ENCODE measurements at places on chromosomes 12 and 14.

DNA sequence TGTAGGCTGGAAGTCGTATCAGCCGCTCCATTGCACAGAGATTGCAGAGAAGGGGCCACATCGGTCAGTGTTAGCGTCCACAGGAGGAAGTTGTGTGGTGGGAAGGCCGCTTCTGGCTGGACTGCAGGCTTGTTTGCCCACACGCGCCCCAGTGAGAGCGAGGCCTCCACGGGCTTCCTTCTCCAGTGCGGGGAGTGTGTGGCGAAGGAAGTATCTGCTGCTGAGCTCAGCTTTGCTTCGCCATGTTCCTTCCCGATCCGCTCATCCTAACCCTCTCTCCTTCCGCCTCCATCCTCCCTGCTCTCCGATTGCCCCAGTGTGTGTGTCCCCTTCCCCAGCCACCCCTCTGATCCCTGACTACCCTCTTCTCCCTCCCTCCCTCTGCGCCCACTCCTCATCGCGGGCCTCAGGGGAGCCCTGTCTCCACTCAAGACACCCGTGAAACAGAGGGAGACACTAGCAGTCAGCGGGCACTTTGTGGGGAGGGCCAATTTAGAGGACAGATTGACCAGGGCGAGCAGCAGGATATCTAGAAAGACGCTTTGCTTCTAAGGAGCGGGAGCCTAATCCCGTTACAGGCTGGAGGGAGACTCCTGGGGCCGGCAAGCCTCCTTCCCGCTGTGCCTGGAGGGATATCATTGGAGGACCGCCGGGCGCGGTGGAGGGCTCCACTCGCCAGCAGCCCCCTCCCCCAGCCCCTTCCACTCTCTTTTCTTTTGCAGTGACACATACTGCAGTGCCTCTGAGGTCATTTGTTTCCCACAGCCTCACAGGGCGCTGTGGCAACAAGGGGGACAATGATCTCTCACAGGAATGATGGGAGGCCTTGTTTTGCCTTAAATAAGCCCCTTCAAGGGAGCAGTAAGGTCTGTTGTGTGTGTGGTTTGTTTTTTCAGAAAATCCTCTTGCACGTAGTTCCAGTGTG is 428.8 kb downstream of the ZFP36L1 start:
- DNase-seq = no peak

- DNase-seq = no peak
Observed at GRCh38 chr12:538731-539539, 79.2 kb downstream of the B4GALNT3 start.

DNA sequence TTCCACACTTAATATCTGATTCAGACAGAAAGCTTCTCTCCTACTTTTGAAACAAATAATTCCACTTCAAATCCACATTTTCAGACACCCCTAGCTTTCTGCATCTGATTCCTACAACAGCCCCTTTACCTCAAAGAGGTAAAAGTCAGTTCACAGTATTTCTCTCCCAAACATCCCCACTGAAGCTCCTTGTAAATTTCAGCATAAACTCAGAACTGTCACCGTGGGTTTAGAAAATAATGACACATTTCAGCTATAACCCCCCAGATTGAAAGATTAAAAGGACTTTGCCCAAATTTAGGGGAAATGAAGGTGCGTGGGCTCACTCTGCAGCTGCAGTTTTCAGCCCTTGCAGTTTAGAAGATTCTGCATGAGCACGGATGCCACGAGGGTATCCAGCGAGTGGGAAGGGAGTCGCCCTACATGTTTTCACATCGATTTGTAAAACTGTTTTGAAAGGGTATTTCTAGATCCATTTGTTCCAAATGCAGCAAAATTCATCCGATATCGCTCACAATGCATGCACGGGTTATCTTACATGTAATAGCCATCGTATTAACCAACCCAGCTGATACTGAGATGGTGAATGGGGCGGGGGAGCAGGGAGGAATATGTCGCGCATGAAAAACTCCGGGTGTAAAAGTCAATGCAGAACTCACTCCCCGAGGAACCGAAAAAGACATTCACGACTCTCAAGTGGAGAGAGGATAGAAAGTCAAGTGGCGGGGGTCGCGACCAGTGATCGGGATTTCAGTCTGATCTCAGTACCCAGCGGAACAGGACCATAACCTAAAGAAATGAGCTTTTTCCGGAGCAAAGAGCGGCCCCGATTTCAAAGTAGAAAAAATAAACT is 5.0 kb upstream of the CCND2 start:
- no peak for DNase-seq

DNA sequence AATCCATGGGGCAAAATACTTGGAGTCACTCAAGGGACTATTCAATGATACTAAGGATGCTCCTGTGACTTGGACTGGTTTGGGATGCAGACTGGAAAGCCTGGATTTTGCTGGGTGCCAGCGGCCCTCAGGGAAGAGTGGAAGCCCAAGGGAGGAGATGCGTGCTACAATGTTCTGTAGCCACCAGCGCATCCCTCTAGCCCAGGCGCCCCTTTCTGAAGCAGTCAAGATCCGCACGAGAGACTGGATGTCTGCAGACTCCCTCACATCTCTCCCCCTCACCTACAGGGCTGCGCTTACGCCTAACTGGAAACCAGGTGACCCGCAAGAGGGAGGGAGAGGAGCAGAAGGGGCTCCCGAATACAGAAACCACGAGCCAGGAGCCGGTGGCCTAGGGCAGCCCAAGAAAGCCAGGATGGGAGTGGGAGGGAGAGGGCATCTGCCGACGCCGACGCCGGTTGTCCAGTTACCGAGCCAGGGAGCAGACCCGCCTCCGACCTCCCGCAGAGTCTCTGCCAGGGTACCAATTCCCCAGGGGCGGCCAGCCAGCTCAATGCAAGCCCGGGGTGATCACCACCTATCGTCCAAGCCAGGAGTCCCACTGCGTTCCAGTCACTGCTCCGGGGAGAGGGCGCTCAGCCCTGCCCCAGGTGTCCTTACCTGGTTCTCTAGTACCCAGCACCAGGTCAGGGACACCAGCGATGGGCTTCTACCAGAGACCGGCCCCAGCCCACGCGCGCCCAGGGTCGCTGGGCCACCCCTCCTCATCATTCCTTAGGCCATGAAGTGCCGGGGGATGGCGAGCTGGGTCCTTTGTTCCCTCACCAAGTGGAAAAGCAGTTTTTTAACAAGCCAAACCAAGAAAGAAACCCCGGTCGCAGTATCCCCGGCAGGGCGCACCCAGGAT is 1.2 kb downstream of the NTN4 start:
- peak; percentile 2 for DNase-seq

- DNase-seq = no peak
Observed at GRCh38 chr12:12819221-12819620, 6.1 kb downstream of the DDX47 start.

GRCh38 chr12:64110864-64111263 is 111.2 kb downstream of the KICS2 start:
- DNase-seq = no peak

DNA sequence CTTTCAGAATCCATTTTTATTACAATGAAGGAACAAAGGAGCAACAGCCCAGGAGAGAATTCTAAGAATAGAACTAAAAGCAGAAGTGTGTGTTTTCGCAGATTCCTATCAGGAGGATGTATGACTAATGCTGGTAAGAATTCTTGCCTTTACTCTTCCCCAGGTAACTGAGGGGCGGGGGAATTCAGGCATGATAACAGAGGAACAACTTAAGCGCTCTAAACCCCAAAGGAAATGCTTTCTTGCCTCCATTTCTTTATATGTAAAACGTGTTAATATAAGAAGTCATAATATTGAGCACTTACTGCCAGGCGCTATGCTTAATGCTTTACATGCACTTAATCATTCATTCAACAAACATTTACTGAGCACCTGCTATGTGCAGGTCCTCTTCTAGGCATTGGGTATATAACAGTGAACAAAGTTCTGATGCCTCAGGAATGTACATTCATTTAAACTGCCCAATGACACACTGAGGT is 4.5 kb downstream of the HCAR1 start:
- peak; percentile 45 for DNase-seq

- DNase-seq = no peak
Observed at GRCh38 chr14:23697680-23698079, 61.5 kb downstream of the DHRS2 start.

GRCh38 chr12:117046011-117046369 is 53.2 kb downstream of the TESC start:
- no peak for DNase-seq

DNA sequence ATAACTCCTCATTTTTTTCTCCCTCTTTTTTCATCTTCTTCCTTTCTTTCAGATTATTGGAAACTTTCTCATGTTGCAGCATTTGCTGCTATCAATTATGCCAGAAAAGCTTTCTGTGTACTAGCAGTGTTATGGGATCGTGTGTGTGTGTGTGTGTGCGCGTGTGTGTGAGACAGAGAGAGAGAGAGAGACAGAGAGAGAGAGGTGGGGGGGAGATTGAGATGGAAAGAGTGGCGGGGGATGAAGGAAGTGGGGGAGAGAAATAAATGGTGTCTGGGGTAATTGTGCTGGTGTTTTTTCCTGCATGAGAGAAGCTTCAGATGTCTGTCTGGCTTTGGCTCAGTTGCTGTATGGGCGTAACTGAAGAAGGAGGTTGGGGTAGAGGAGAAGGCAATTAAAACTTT is 268.9 kb downstream of the RAD51B start:
- no peak for DNase-seq

- DNase-seq = no peak
Observed at GRCh38 chr12:128408669-128409068, 141.7 kb downstream of the TMEM132C start.

- no peak for DNase-seq
Observed at GRCh38 chr12:95277139-95277538, 59.5 kb downstream of the VEZT start.

GRCh38 chr12:63968673-63969072 is 124.2 kb downstream of the SRGAP1 start:
- no peak for DNase-seq

DNA sequence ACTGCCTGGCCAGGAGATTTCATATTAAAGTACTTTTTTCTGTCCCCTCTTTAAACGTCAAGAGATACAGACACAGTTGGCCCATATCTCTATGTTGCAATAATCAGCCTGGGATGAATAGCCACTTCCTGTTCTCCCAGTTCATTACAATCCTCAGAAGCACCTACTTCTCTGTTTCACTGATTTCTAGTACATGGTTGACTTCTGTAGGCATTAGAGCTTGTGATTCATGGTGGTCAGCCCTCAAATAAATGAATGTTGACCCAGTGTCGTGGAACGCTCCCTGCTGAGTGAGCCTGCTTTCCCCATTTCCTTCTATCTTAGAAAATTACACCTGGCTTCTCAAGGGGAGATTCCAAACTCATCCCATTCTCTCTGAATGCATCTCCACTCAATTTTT is 416.7 kb downstream of the PDZRN4 start:
- DNase-seq = no peak

DNA sequence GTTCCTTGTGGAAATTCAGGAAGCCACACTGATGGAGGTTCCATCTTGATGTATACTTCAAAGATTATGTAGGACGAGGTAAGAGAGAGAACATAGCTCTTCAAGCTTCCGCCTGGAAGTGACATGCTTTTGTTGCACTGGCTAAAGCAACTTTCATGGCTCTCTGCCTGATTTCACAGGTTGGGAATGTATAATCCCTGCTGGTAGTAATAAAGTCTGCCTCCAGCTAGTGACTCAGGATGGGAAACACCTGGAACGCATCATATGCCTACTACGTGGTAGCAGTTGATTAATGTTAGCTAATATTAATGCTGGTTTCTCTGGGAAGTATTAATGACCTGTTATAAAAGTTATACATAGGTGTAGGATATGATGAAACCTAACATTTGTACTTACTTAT is 71.1 kb downstream of the PELI2 start:
- DNase-seq = no peak

- DNase-seq = no peak
Observed at GRCh38 chr12:127690161-127690560, 576.8 kb upstream of the TMEM132C start.

DNA sequence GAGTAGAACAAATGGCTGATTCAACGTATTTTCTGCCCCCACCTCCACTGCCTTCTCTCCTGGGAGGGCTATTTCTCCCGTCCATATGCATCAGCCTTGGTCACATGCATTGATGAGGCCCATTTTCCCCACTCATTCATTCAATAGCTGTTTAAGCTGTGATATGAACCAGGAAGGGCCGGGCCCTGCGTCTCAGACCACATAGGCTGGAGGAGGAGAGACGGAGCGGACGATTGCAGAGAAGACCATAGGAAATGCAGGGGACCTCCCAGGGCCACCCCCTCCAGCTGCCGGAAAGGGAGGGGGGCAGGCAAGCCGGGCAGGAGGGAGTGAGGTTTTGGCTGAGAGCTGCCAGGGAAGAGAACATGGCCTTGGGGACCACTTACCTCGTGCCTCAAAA is 104.4 kb upstream of the TMEM132D start:
- DNase-seq = no peak

GRCh38 chr12:29843036-29843435 is 59.3 kb upstream of the TMTC1 start:
- DNase-seq = no peak

DNA sequence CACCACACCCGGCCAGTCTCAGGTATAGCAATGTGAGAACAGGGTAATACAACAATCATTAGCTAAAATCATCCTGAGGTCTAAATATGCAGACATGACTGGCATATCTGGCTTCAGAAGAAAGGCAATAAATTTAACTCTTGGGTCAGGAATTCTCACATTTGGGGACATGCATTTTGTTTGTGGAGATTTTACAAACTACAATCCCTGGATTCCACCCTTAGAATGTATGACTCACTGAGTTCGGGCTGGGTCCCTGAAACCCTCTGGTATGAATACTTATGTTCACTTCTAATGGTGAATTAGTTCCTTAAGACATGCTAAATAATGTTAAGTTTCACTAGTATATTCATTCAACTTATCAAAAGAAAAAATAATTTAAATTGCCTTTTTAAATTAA is 98.9 kb upstream of the HMGA2 start:
- no peak for DNase-seq

DNA sequence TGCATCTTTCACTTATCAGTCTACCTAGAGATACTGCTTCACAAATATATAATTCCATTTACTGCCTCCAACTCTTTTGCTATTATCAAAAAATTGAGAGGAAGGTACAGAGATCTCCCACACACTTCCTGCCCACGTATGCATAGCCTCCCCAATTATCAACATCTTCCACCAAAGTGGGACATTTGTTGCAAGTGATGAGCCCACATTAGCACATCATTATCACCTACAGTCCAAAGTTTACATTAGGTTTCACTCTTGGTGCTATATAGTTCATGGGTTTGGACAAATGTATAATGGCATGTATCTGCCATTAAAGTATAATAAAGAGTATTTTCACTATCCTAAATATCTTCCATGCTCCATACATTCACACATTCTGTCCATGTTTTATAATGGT is 66.3 kb downstream of the SLC2A13 start:
- DNase-seq = no peak

DNA sequence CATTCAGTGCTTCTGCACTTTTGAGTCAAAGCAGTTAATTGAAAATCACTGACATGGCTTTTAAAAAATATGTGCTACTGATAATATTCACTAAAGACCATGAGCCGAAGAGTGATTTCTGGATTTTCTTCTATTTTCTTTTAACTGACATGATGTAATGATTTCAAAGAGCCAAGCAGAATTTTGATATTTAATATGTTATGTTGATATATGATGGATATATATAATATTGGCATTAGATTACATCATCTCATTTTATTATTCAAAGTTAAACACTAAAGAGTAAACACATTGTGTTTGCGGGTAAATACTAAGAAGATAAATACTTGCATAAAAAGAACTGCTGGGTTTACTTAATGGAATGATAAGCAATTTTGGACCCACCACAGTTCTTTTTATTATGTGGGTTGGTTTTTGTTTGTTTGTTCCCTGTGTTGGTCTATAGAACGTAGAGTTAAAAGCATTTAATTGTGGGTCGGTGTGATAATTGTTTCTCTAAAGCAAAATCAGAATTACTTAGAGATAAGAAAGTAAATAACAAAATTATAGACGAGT is 692 bp downstream of the SPIC start:
- no peak for DNase-seq

- no peak for DNase-seq
Observed at GRCh38 chr12:57483466-57483865, 3.8 kb upstream of the ARHGAP9 start.
